ENCODE measurements at places on chromosomes 1 and 21.

DNA sequence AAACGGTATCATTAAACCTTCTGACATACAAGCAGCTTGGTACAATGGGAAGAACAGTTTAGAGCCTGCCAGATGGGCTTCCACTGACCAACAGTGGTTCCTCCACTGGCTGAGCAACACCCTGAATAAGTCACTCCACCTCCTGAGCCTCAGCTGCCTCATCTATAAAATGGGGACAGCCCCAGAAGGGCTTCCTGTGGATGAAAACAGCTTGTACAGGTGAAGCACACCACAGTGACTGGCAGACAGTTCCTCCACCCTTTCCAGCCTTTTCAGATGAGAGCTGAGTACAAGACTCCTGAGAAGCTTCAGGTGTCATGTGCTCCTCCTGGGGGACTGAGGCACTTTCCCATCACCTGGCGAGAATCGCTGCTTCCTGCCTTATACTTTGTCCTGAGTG is 2.1 kb downstream of the CAPZB start:
- DNase-seq: no peak

DNA sequence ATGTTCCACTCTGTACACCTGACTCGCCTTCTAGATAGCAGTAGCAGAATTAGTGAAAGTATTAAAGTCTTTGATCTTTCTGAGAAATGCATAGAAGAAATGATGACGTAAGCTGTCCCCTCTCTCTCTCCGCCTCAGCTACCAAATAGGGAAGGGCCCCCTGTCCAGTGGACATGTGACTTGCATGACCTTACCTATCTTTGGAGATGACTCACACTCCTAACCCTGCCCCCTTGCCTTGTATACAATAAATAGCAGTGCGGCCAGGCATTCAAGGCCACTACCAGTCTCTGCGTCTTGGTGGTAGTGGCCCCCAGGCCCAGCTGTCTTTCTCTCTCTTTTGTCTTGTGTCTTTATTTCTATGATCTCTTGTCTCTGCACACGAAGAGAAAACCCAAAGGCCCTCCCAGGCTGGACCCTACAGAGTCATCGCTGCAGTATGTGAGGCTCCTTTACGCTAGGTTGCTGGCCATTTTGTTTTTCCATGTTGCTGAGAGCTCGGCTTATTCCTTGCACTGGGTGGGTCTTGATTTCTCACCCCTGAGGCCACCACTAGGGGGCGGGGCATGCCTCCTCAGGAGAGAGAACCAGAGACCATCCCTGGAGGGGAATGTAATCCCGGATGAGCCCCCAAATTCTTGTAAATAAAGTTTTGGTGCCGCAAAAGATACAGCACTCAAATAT is 16.0 kb upstream of the ZBTB8B start:
- DNase-seq: no peak

DNA sequence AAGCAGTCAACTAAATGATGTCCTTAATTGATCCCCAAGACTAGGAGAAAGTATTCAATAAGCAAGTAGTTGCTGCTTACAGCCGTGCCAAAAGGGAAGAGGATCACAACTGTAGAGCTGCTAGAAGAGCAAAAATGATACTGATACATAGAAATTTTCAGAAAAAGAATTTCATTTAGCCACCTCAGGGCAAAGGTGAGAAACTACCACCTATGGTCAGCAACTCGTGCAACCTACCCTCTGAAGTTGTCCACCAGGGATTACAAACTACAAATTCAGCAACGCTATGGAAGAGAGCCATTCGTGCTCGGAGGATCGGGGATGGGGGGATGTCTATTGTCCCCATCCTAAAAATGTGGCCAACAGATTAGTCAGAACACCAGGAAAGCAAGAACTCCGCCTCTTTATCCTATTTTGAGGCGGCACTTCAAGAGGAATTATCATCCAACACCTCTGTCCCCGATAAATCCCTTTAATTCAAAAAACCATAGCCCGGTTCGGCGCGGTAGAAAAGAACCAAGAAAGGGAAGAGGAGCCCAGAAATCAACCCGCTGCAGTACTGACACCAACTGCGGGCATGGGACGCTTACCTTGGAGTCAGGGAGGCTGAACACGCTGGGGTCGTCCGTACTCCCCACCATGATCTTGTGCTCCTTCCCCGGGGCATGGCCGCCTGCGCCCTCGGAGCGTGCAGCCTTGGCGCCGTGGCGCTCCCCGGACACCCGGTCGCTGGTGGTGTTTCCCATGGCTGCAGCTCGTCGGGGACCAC is 687 bp downstream of the PRKAB2 start:
- DNase-seq: no peak

DNA sequence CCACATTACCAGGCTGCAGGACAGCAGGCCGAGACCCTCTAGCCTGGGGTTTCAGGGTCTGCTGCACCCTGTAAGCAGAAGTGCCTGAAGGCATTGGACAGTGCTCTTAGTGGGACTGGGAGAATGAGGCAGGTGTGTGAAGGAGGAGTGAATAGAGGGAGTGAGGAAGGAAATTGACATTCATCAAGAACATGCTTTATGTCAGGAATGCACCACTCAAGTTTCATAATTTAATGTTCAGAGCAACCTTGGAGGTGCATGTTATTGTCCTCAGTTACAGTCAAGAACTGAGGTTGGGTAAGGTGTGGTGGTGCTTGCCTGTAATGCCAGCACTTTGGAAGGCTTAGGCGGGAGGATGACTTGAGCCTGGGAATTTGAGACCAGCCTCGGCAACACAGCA is 11.7 kb upstream of the GPR37L1 start:
- DNase-seq: no peak

DNA sequence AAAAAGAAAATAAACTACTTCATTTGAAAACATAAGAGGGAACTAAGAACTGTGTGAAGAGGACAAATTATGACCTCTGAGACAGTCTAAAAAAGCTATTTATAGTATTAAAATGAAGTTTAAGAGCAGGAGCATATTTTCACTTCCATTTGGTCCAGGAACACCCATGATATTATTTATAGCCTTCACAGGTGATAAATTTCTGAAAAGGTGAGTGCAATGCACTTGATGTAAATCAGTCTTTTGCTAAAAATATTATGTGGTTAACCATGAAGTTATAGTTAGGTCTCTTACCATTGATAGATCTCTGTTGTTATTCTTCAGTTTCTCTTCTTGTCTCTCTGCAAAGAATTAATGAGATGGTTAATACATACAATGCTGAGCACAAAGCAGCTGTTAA is 14.7 kb downstream of the TMCO1 start:
- no peak for DNase-seq

- no peak for DNase-seq
These were observed 41.6 kb downstream of the LAMC2 start for GRCh38 chr1:183227422-183228346.

DNA sequence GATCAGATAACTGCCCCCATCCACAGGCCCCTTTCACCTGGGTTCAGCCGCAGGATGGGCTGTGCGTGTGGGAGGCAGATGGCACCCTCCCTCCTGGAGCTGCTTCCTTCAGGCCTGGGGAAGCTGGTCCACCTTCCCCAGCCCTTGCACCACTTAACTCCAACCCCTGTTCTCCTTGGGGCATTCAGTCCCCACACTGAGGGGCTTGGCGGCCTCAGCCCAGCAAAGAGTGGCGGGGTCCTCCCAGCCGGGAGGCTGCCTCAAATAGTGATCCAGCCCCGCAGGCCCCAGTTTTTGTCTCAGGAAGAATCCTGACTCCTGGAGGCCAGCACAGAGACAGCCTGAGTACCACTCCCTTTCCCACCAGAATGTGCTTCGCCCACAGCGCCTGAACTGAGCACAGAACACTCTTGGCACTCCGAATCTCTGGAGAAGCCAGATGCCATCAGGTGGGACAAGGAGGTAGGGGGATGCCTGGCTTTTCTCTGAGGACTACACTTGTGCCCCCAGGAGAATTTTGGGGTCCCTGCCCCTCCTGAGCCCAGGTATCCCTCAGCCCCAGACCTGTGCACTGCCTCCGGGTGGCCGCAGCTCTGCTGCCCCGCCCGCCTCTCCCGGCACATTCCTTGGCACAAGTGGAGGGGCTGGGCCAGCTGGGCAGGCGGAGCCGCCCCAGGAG is 936 bp downstream of the PAQR6 start:
- DNase-seq: no peak

GRCh38 chr1:177935638-177936415 is 34.0 kb downstream of the SEC16B start:
- no peak for DNase-seq

GRCh38 chr1:209717818-209718217 is 13.2 kb downstream of the HSD11B1 start:
- no peak for DNase-seq

DNA sequence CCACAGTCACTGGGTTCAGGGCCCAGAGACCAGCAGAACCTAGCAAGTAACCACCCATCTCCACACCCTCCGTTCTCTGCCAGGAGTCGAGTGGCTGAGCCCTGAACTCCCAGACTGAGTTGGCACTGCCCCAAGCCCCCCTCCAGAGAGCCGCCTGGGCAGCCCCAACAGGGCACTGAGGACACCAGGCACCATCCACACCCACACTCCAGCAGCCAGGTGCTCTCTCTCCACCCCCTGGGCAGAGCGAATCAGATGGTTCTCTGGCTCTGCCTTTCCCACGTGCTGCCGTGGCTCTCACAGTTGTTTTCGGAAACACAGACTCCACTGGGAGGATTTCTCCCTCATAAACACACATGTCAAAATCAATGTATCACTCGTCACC is 13.6 kb downstream of the WDR4 start:
- DNase-seq: no peak

DNA sequence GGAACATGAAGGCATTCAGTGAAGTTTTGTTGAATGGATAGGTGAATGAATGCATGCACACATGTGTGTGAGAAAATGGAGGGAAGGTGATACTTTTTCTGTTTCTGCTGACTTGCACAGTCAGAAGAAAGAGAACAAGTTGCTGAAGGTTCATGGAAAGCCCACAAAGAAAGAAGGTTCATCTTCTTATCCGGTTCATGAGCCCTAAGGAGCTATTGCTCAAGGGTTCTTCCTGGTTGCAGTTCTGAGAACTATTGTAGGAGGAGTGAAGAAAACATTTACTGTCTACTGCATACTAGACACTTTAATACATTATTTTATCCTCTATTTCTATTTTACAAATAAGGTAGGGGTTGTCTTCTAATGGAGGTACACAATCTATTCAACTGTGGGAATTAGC is 13.4 kb upstream of the NIBAN1 start:
- DNase-seq: no peak

GRCh38 chr1:15186073-15186845 is 32.7 kb downstream of the TMEM51 start:
- DNase-seq: no peak

- no peak for DNase-seq
These were observed 756 bp downstream of the RLF start for GRCh38 chr1:40161888-40162397.

GRCh38 chr1:245168086-245168485 is 13.3 kb downstream of the KIF26B start:
- no peak for DNase-seq

DNA sequence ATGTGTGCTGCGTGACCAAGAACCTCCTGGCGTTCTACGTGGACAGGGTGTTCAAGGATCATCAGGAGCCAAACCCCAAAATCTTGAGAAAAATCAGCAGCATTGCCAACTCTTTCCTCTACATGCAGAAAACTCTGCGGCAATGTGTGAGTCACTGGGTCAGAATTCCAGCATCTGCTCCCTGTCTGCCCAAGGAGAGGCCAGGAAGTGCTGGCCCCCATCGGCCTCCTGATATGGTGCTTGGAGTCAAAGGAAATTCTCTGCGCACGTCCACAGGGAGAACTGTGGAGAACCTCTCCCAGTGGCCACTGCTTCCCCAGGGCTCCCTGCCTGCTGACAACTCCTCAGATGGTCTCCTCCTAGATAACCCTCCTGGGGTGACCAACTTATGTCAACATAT is 25.6 kb upstream of the IL20 start:
- peak; percentile 48 for DNase-seq

DNA sequence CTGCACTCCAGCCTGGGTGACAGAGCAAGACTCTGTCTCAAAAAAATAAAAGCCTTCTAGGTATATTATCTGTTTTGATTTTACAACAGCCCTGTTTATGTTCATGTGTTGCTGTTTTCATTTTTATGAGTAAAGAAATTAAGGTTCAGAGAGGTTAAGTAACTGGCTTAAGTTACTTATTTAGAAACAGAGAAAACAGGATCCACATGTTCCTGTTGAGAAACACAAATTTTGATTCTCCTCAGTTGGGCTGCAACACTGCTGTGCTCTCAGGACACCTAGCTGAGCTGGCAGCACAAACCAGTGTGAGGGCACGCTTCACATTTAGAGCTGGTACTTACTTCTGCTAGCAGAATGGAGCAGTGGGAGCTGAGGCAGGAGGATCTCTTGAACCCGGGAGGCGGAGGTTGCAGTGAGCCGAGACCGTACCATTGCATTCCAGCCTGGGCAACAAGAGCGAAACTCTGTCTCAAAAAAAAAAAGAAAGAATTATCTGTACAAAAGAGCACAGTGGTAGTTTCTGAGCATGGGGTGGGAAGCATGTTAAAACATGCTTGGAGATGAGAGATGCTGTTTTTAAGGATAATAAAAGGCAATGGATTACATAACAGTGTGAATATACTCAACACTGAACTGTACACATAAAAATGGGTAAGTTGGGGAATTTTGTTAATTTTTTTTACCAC is 2.4 kb downstream of the SPRTN start:
- DNase-seq: no peak

DNA sequence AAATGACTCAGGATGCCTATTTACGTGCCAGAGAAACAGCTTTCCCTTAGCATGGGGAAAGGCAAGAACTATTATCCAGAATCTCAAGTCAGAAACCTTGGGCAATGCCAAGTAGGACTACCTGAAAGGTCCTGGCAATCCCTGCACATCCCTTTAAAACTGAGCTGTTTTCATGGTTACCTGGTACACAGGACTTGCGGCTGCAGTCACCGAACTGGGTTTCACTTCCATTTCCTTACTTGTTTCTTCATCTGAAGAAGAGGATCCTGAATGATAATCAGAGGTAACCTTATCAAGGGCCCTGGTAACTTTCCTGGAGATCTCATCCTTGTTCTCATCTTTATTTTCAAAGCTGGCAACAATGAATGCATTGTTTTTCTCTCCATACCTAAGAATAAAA is 14.3 kb downstream of the BTG3 start:
- no peak for DNase-seq

DNA sequence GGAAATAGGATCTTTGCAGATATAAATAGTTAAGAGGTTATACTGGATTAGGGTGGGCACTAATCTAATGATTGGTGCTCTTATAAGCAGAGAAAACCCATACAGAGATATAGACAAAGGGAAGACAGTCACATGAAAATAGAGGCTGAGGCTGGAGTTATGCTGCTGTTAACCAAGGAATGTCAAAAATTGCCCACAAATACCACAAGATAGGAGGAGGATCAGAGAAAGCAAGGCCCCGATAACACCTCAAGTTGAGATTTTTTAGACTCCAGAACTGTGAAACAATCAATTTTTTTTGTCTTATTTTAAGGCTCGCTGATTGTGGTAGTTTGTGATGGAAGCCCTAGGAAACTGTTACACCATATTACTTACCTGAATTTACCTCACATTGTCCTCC is 513.2 kb downstream of the COL11A1 start:
- DNase-seq: no peak

DNA sequence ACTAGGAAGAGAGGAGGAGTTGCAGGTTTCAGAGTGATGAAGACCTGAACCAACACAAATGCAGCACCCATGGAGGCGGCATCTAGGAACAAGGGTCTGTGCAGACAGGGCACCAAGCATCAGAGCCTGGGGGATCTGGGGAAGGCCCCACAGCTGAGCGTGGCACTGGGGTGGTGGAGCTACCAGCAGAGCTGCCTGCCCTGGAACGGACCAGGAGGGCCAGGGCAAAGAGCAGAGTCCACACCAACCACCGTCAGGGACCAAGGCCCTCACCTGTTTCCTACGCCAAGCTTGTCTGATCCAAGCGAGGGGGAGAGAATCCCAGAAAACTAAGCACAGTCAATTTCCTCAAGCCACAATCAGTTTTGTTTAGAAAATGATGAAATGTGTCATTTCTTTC is 79.0 kb upstream of the SYT6 start:
- DNase-seq: no peak

All from ascending aorta (tissue), 2 donors.